Activated gamma-delta T cell treated with anti-CD3 and anti-CD28 coated beads, Interleukin-2, amount 50 U/mL, for 16 hours (primary cell): ENCODE measurements at places on chromosomes 3 and 15.

GRCh38 chr3:177622520-177622919, 425.2 kb upstream of the TBL1XR1 start:
- DNase-seq = no peak

- no peak for DNase-seq
Measured at GRCh38 chr3:171192176-171192854, 165.8 kb upstream of the SLC2A2 start.

DNA sequence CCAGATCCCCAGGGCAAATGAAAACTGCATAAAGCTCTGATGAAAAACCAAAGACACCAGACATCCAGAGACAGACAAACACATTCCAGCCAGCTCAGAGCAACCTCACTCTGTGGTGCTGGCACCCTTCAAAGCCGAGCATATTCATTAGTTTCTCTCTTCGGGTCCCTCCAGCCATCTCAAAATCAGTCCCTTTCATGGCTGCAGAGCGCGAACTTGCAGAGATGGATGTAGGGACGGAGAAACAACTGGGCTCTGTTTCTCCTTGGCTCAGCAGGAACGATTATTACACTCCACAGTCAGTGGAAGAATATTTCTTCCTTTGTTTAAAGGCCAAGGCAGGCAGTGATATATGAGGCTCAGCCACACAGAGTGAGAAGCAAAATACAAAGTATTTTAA, 50.4 kb upstream of the SYN2 start:
- DNase-seq = no peak

DNA sequence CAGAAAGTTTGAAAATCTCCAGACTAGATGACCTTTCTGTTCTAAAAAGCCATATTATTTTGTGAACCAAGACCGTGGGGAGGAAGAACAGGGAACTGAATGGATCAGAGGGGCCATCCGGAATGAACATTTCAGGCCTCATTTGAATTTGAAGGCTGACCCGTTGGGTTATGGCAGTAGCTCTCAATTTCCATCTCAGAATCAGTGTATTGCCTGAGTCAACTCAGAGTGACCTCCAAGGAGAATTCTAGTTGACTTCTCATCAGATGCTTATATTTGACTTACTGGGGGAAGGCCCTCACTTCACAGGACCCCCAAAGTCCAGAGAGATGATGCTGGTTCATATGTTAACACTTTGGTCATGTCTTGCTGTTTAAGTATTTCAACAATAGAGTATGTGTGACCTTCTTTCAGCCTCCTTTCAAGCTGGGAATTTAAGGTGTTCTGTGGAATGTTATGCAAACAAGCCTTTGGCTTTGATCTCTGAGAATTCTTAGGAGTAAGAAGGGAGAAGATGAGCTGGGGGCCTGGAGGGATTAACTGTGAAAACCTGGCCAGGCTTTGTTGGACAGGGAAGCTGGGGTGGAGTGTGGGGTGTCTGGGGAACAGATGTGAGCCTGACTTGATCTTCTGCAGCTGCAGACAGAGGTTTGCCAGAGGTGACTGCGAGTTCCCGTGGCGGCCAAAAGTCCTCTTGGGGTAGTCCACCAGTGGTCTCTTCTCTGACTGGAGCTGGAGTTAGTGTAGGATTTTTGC, 111.2 kb upstream of the RGMA start:
- no peak for DNase-seq

DNA sequence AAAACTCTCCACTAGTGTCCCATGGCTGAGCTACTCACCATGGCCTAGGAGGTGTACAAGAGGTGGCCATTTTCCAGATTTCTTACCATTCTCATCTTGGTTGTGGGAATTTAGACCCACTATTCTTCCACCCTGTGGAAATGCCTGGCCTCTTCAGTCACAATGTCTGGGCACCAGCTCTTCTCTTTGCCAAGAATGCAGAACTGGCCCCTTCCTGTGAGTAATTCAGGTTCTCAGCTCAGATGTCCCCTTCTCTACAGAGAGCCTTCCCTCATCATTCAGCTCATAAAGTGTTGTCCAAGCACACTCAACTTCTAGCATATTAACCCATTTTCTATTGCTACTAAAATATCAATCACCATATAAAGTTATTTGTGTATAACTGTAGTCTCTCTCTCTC, 575.5 kb upstream of the KCNMB2 start:
- no peak for DNase-seq
